Pons (tissue), 1 donor: ENCODE measurements at places on chromosomes 3 and 15.

GRCh38 chr3:17664923-17665322 is 77.5 kb downstream of the TBC1D5 start:
- DNase-seq = no peak

DNA sequence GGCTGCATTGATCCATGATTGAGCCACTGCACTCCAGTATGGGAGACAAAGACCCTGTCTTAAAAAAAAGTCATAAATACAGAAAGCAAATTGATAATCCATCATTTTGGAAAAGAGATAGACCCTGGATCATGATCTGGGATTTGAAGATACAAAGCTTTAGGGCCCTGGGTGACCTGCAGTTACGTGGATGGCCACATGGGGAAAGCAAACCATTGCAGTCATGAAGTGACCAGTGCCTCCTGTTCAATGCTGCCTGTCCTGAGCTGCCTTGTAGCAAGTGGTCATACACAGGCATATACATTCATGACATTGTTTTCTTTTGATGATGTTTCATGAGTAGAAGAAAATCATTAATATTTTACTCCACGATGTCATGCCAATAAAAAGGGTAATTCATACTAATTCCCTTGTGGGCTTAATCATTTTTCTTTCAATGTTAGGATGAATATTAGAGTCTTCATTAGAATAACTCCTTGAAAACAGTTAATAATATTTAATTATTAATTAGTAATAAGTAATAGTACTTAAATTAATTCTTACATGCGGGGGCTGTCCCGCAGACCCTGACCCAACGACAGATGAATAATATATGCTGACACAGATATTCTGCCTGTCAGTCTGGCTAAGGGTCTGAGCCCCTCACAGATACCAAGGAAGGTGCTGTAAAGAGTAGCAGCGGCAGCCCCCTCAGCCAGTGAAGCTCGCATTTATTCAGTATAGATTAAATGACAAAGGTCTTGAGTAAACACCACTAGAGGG is 109.0 kb upstream of the UNC13C start:
- DNase-seq = no peak

DNA sequence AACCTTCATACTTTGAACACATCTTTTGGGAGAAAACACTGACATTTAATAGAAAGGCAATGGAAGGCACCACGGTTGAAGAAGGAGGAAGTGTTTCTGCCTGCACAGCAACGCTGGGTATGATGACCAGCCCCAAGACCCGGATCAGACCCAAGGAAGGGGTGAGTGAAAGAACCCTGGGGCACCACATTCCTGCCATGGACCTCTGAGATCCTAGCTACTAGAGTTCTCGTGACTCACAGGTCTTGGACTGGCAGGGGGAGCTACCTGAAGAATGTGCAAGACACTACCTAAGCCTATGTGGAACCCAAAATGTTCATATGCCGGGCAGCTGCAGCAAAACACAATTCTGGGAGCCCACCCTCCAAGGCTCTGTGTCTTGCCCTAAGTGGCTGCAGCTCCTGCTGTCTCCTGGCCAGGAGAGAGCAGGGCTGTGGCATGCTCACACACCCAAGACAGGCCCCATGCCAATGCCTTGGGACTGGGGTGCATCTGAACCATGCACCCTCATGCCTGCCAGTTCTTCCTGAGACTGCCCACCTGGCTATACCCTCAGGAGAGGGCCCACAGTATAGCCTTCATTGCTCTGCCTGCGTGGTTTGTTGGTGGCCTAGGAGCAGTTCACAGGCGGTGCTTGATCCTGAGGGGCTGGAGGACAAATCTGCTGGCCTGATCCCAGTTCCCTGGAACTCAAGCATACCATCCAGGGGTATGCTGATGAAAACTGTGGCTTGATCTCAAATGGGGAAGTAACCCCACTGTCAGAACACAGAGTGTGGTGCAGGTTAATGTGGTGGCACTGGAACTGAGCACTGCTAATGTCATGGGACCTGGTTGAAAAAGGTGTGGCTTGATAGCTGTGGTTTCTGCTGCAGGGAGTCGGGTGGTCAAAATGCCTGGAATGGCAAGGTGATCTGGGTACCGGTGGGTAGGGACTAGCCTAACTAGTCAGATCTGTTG is 353.3 kb upstream of the ARHGEF26 start:
- no peak for DNase-seq

DNA sequence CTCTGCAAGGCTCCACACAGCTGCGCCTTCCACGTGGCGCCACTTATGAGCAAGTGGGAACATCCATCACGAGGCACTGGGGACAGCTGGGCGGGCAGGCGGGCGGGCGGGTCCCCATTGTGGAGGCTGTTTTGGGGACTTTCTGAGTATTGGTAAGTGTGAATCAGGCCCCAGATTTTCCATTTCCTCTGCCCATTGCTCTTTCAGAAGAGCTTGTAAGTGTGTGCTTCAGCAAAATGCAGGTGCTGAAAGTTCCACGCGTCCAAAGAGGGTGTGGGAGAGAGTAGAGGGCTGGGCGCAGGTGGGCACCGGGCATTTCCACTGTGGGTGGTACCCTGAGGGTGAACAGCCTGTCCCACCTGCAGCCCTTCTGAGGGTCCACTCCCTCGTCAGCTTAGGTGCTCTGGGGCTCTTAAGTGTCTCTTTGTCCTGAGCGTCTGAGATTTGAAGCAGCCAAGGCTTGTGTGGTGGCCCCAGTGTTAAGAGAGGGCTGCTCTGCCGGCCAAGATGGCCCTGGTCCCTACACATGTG is 177.1 kb downstream of the RPLP1 start:
- no peak for DNase-seq

- no peak for DNase-seq
These were observed 12.4 kb upstream of the AEN start for GRCh38 chr15:88608607-88609181.

GRCh38 chr15:66007663-66008262 is 138.5 kb downstream of the RAB11A start:
- DNase-seq = no peak

GRCh38 chr3:56837196-56837955 is 35.6 kb upstream of the ARHGEF3 start:
- no peak for DNase-seq

GRCh38 chr3:4772171-4772804 is 206.9 kb upstream of the BHLHE40 start:
- DNase-seq = no peak

GRCh38 chr3:34106879-34107278 is 308.4 kb downstream of the PDCD6IP start:
- DNase-seq = no peak

DNA sequence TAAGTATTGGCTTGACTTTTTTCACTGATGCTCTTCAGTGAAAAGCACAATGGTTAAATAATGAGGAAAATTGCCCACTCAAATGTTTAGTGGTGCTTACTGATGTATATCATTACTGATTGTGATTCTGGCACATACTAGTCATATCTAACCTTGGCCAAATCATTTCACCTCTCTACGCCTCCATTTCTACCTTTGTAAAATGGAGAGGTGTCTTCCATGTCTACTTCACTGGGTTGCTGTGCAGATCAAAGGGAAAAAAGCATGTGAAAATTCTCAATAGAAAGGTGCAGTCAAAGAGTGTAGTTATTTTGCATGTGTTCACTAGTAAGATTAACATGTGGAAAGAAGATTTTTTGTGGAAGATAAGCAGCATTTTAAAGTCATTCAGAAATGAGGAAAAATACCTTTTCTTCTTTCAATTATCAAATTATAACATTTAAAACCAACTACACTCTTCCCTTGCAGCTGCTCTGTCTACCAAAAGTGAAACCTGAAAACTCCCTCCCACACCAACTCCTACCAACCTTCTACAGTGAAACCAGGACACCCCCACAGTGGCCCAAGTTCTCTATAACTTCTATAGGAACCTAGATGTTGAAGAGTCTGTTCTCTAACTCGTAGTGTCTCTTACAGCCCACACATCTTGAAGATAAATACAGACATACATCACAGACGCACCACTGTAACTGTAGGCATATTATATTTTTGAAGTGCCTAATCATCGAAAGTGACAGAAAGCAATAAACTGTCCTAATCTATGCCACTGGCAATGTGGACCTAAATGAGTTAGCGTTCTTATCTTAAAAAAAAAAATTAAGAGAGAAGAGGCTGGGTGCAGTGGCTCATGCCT is 1.4 kb downstream of the CD200R1 start:
- DNase-seq = no peak

GRCh38 chr3:9406856-9407626 is 9.6 kb downstream of the SETD5 start:
- DNase-seq = no peak

GRCh38 chr3:14525685-14526631 is 14.2 kb downstream of the GRIP2 start:
- DNase-seq = no peak

DNA sequence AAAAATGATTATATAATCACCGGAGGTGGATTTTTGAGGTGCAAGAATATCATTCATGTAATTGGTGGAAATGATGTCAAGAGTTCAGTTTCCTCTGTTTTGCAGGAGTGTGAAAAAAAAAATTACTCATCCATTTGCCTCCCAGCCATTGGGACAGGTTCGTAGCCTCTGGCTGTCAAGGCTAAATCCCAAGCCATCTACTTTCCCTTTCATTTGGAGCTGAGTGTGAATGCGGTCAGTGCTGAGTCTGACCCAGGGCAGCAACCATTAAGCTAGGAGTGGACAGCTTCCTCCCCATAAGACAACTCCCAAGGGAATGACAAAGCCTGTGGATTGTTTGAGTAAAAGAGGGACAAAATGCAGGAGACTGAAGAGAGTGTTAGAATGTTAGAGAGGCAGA is 33.6 kb downstream of the PARP14 start:
- DNase-seq = no peak

DNA sequence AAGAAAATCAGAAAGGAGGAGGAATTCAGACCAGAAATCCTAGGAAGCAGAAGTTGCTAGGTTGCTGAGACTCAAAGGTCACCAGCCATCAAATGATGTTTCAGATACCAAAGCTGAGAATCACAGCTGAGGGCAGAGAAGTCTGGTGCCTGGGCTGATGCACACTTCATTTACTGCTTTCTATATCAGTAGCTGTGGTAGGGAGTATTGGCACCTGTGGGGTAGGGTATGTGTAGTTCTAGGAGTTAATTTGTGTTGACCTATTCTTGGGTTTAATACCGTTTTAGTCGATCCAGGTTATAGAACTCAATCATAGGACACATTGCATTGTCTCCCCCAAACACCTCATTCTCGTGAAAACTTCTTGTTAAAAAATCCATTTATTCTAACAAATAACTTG is 529.6 kb downstream of the AGBL1 start:
- no peak for DNase-seq

- no peak for DNase-seq
These were observed 85.6 kb downstream of the IGF2BP2 start for GRCh38 chr3:185739264-185739701.

- DNase-seq = no peak
These were observed 117.7 kb downstream of the IMPG2 start for GRCh38 chr3:101202640-101203039.

DNA sequence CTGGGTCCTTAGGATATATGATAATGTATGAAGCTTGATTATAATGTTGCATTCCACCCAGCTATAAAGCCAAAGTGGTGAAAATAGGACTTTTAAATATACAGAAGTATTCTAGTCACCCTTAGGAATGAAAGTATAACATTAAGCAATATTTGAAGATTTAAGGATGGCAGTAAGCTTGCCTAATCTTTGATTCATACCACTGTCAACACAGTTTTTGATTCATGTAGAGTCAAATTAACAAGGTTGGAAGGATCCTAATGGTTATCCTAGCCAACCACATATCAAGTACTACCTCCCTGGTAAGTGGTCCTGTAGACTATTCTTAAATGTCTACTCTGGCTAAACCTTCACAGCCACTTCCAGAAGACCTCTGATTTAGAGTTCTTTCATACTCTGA is 18.6 kb downstream of the ARIH1 start:
- no peak for DNase-seq

GRCh38 chr15:67167091-67167490 is 87.4 kb downstream of the AAGAB start:
- DNase-seq = no peak

DNA sequence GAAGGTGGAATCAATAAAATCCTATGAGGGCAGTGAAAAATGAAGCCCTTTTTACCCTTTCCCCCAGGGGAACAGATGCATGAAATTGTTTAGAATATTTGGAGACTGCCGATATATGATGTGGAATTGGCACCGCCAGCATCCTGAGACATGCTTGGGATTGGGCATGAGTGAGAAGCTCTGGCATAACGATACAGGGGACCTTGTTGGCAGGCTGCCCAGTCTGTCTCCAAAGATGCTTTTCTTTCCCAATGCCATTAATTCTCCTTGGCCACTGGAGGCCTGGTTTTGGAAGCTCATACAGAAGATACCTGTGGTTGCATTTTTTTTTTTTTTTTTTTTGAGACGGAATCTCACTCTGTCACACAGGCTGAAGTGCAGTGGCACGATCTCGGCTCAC is 800.6 kb upstream of the LMCD1 start:
- DNase-seq = no peak

DNA sequence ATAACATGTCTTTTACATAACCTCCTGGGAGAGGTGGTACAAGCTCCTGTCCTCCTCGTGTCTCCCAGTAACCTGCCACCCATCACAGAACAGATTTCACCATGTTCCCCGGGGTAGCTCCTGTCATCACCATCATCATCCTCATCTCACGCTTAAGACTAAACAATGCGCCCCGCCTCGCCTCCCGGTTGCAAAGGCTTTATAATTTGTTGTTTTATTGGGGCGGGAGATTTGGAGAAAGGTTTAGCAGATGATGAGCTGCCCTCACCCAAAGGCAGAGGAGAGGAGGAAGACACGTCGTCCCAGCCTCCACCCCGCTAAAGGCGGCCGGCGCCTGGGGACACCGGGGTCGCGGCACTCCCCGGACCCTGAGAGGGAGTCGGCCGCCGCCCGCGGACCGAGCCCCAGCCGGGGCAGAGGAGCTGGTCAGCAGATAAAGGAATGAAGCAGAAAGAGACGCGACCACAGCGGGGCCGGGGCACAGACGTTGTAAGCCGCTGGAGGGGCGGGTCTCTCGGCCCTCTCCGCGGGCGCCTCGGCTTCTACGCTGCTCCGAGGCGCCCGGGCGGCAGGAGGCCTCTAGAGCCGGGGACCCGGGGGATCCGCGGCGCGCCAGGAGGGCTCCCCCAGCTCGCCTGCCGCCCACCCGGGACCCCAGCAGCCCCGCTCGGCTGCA is 589 bp downstream of the HERC1 start:
- no peak for DNase-seq

GRCh38 chr3:6862041-6862879 is 1.3 kb downstream of the GRM7 start:
- DNase-seq = no peak
